Mesenteric fat pad (tissue), 1 donor: ENCODE measurements at places on chromosomes 1 and 21. TPM values are rescaled to one million over a fixed set of nuclear protein-coding genes. Genes with fewer than 3 reads are reported as not detected.
A peak's percentile ranks its signal among the peaks of the same experiment; 100 is the strongest.

The LRRIQ3 gene
- 0.71 TPM for total RNA-seq

The MAGI3 gene
- total RNA-seq = 7.2 TPM

The ARHGAP30 gene
- 26.0 TPM for total RNA-seq

The VANGL2 gene
- 1.7 TPM for total RNA-seq

The UBASH3A gene
- 0.32 TPM for total RNA-seq

The LCA5L gene
- total RNA-seq = 0.55 TPM

DNA sequence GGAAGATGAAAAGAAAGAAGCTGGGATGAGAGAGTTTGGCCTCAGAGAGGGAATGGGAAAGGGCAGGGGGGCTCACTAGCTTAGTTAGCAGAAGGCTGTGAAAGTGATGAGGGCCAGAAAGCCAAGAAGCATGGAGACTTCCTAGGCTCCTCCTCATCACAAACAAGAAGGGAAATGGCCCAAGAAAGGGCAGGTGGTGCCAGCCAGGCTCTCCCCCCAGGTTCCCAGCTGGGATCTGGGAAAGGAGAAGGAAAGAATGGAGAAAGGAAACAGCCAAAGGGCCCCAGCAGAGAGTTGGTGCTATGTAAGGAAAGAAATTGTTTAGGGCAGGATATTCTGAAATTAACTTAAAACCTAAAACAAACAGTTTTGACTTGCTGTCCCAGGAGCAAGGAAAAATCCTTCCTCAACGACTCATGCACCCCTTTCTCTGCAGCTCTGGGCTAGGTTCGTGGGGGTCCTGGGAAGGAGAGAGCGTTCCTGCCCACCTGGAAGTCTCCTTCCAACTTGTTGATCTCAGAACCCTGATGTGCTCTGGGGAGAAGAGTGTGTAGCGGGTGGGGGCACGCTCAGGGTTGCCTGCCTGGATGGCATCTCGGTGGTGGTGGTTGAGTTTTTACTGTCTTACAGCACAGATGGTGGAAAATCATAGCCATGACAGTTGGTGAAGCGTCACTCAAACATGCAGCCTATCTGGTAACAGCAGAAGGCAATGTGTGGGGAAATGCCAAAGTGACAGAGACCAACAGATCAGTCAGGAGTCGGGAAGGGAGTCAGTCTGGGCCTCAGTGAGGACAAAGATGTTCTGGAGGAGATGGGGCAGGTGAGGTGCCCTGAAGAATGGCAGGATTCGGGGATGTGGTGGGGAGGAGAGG, 147.3 kb downstream of the CLIC6 start:
- no peak for DNase-seq

DNA sequence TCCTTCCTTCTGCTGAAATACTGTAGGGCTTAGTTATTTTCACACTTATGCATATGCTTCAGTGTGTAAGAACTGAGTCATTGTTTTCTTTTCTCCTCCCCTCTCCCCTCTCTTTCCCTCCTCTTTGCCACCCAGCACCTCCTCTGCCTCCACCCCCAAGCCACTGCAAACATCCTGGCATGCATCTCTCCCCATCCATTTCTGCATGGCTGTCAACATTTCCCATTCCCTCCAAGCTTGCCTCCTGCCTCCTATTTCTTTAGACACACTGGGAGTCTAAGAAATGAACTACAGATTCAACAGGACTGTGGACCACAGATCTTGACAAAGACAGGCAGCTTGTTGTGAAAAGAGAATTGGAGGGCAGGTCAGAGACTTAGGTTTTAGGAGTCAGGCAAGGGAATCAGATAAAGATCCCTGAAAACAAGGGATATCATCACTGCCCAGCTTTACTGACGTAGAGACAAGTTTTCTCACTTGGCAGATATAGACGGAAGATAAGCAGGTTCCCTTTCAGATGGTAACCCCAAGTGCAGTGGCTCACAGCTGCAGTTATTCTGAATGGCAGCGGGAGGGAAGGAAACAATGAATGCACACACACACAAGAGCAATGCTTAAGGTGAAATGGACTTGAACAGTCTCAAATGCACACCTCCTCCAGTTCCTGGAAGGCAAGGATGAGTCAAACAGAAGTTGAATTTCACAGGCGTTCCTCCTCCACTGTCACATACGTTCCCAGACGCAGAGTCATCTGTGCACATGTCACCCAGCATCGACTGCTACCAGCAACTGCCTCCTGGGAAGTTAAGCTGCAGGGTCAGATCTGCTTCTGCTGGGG, 56.1 kb downstream of the HIVEP3 start:
- DNase-seq = no peak

DNA sequence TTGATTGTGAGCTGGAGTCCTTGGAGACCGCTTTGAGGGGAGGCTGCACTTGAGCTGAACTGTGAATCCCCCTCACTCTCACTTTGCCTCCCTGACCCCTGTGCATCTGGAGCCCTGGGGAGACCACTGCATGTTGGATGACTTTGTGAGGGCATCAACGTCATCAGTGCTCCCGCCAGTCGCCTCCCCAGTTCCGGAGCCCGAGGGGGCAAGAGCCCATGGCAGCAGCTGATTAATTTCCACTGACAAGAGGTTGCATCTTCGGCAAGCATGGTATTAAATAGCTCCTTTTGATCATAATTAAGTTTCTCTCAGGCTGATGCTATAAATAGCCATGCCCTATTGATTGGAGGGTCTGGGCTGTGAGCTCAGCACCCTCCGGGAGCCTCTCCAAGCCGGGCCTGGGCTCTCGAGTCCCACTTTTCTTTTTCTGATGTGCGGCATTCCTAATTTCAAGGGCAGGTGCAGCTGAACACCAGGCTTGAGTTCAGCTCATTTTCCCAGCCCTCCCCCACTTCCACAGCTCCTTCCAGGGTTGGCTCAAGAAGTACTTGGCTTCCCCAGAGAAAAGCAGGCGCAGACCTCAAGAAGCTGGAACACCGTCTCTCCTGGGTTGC, 33.2 kb downstream of the KCND3 start:
- no peak for DNase-seq

DNA sequence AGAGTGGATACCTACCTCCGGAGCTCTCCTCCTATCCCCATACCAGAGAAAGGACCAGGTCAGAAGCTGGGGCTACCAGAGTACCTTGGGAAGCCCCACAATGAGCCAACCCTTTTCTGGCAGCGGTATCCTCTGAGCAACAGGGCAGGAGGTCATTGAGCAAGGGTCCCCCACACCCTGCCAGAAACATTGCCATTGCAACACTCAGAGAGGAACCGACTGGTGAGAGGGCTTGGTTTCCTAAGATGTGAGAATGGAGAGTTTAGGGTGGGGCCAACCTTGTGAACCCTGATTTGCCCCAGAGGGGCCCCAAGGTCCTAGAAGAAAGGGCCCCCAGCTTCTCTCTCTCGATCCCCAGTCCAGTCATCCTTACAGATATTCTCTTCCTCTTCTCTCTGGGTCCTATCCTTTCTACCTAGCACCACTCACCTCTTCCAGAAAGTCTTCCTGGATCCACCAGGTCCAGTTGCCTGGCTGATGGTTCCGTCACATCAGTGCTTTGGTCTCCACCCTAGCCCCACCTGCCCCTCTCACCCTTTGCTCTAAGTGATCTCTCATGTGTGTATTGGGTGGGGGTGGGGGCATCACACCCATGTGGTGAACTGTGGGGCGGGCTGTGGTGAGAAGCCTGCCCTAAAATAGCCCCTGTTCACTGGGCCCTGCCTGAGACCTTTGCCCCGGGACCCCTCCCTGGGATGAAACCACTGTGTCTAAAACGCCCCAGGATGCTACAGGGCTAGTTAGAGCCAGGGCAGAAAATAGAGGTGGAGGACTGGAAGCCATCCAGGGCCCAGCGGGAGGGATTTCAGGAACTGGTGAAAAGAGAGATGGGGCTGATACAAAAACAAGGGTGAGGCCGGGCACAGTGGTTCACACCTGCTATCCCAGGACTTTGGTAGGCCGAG, 8.7 kb downstream of the FGR start:
- DNase-seq = no peak

DNA sequence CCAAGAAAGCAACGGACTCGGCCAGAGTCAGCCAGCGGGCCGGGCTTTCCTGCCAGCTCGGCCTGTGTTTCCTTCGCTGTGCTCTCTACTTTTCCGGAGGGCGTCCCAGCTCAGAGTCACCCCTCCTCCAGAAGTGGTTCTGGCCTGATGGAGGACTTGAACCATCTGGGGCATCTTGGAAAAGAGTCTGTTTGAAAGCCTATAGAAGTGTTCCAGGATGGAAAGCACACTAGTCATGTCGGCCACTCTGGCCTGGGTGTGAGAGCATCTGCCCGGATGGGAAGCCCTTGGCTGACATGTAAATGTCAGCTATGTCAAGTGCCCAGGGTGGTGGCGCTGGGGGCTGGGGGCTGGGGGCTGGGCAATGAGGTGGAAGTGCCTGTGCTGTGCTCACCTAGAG, 113.4 kb downstream of the DHRS3 start:
- no peak for DNase-seq

DNA sequence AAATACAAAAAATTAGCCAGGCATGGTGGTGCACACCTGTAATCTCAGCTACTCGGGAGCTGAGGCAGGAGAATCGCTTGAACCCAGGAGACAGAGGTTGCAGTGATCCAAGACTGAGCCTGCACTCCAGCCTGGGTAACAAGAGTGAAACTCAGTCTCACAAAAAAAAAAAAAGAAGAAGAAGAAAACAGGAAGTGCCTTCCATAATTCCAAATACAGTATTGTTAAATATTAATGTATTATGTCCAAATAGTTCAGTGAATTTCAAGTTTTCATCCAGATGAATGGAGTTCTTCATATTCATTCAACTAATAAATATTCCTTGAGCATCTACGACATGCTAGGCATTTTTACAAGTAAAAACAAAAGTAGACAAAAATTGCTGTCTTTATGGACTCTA, 33.3 kb downstream of the PLEKHO1 start:
- DNase-seq = no peak

DNA sequence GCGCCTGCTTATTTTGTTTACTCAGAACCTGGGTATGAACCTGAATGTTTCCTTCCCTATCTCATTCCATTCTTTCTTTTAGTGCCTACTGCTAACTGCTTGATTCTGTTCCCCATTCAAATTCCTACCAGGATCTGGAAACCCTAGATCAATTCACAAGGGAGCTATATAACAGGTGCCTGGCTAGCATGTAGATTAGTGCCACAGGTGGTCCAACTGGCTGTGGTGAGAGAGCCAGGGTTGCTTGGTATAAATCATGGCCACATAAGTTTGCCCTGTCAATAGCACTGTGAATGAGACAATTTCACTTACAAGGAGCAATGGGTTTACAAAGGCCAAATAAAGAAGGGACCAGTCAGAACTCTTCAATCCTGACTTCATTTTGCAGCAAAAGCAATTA, 6.6 kb upstream of the PRPF38B start:
- no peak for DNase-seq

GRCh38 chr21:35204850-35205541, 155.9 kb upstream of the RUNX1 start:
- no peak for DNase-seq

DNA sequence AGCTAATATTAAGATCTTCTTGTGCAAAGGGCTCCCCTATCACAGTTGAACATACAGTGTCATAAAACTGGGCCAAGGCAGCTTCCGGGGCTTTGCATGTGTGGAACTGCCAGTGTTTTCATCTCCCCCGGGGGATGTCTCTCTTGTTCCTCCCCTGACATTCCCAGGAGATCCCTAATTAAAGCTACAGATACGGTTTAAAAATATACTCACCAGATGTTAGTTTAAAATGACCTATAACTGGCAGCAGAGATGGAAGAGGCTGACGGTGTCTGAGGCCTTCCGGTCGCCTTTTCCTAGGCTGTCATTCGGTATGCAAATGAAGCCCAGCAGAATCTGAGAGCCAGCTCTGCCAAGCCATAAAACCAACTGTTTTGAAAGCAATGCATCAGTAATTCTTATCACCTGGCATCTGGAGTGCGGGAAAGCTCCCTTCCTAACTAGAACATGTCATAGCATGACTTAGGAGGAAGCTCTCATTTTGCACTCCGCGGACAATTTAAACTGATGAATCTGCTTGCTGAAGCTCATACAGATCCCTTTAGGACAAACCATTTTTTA, 436.5 kb upstream of the VAMP3 start:
- DNase-seq = peak; percentile 9

GRCh38 chr1:9196129-9197040, 38.2 kb upstream of the H6PD start:
- DNase-seq = no peak

- no peak for DNase-seq
These were observed 5.7 kb upstream of the SVBP start for GRCh38 chr1:42822800-42823392.
